ENCODE measurements at places on chromosomes 16 and 17.
A peak's percentile ranks its signal among the peaks of the same experiment; 100 is the strongest.

DNA sequence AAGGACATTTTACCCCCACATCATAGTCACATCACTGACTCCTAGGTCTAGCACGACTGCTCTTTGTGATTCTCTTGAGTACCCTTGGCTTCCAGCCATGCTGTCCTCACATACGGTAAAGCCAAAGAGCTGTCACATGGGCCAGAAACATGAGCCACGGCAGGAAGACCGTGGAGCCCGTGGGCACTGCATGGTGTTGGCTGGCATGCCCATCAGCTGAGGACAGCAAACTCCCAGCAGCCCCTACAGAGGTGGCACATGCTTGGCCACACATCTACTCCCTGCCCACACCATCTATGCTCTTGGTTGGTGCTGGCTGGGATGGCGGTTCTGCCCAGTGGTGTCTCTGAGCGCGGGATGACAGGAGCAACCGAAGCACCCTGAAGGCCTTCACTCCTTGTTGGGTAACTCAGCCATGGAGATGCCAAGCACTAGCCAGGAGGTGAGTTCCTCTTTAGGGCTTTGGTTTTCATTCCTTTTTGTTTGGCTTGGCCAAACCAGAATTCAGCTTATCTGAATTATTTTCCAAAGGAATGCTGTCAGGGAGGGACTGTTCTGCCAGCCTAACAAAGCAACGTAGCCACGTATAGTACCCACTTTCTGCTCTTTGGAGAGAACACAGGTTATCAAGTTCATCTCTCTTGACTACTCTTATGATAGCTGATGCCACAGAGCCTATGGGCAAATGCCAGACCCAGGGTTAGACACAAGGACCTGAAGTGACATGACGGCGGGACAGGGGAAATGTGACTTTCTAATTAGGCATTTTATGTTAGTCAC lies 10.0 kb downstream of the TNFAIP1 start:
- no peak for DNase-seq

GRCh38 chr16:51450376-51450775 lies 299.3 kb upstream of the SALL1 start:
- no peak for DNase-seq

- no peak for DNase-seq
Observed at GRCh38 chr17:62648251-62648955, 20.9 kb downstream of the MRC2 start.

DNA sequence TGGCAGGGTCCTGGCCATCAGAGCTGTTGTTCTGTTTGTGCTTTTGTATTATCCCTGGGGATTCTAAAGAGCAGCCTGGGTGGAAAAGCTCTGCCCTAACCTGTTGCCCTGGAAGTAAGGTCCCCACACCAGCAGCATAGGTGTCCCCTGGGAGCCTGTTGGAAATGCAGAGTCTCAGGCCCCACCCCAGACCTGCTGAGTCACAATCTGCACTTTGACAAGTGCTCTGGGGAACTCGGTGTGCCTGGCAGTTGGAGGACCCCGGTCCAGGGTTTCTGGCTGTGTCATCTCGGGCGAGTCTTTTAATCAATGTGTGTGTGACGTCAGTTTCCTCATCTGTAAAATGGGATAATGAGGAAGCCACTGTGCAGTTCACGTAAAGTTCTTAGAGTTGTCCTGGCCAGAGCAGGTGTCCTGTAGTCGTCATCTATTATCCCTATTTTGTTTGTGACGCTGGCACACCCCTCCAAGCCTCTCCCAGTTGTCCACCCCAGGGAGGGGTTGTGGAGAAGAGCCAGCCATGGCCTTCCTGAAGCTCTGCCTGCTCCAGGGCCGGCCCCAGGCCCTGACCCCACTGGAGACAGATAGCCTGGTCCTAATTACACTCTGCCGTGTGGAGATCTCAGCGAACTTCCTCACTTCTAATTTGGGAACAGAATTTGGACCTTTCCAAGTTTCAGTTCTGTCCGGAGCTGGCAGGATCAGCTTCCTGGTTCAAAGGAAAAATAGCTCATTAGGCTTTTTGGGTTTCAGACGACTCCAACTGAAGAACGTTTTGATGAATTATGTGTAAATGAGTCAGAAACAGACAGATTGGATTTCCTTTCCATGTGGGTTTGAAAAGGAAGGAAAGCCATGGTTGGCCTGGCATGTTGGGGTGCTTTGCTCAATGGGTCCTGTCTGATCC lies 295.7 kb upstream of the FOXF1 start:
- no peak for DNase-seq

GRCh38 chr17:52756746-52757145 lies 598.2 kb upstream of the CA10 start:
- DNase-seq = no peak

- peak; percentile 61 for DNase-seq
Observed at GRCh38 chr17:3534881-3535252, 22.7 kb downstream of the TRPV3 start.

DNA sequence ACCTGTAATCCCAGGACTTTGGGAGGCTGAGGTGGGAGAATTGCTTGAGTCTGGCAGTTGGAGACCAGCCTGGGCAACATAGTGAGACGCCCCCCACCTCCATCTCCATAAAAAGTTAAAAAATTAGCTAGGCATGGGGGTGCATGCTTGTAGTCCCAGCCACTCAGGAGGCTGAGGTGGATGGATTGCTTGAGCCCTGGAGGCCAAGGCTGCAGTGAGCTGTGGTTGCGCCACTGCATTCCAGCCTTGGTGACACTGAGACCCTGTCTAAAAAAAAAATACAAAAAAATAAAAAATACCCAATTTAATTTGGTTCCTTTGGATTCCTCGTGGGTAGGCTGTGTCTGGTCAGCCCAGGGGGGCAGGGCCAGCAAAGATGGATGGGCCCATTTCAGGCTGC lies 26.1 kb upstream of the TAC4 start:
- DNase-seq = no peak

DNA sequence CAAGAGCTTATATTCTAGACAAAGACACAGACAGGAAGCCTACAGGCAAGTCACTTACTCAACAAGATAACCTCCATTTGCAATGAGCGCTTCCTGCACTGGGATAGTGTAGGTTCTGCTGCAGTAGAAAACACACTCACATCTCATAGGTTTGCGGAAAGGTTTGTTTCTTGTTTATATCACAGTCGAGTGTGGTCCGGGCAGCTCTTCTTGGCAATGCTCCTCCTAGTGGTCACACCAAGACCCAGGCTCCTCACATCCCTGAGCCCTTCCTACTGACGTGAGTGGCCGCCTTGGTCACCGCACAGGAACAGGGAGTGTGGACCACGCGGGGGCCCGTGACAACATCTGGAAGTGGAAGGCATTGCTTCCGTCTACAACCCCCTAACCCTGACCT lies 48.0 kb upstream of the RBFOX3 start:
- peak; percentile 25 for DNase-seq

GRCh38 chr16:46973996-46974324 lies 486 bp upstream of the DNAJA2 start:
- DNase-seq = no peak

- DNase-seq = no peak
Observed at GRCh38 chr16:4086153-4086552, 30.1 kb downstream of the ADCY9 start.

- DNase-seq = no peak
Observed at GRCh38 chr17:71725811-71726210, 395.0 kb upstream of the SOX9 start.

GRCh38 chr17:50672831-50673551 lies 34.7 kb downstream of the ANKRD40 start:
- DNase-seq = no peak

- no peak for DNase-seq
Observed at GRCh38 chr17:57256708-57257112, 387 bp downstream of the MSI2 start.

DNA sequence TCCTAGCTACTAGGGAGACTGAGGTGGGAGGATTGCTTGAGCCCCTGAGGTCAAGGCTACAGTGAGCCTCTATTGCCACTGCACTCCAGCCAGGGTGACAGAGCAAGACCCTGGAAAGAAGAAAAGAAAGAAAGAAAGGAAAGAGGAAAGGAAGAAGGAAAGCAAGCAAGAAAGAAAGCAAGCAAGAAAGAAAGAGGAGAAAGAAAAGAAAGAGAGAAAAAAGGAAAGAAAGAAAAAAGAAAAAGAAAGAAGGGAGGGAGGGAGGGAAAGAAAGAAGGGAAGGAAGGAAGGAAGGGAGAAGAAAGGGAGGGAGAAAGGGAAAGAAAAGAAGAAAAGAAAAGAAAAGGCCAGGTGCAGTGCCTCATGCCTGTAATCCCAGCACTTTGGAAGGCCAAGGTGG lies 9.0 kb downstream of the ACTG1 start:
- no peak for DNase-seq

Measured in fibroblast of mammary gland (primary cell).